ENCODE measurements at places on chromosomes 2 and 18. TPM values are rescaled to one million over a fixed set of nuclear protein-coding genes. Genes with fewer than 3 reads are reported as not detected.

The FMNL2 gene
- total RNA-seq = 12.2 TPM

- no peak for DNase-seq
Measured at GRCh38 chr2:158131919-158132566, 30.4 kb downstream of the UPP2 start.

- no peak for DNase-seq
Measured at GRCh38 chr18:74942319-74942910, 266.5 kb downstream of the PTGR3 start.

The MEP1B gene
- not detected for total RNA-seq

The REG3G gene
- not detected for total RNA-seq

The GALNT13 gene
- total RNA-seq = 0.75 TPM

DNA sequence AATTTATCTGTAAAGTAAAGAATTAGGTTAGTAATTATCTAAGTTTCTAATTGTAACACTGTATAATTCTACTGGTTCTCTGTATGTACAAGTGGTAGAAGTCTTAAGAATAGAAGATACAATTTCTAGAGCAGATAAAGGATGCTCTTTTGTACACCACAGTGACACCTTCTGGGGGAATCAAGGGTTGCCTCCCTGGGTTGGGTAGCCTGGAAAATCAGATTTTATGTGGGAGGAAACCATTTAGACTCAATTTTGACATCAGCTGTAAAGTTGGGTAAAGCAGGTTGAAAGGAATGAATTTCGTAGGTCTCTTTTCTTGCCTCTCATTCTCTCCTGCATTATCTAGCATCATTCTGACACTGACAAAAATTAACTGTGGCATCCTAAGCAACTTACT is 354.8 kb downstream of the DCC start:
- no peak for DNase-seq

The VIL1 gene
- total RNA-seq = not detected

The TLK1 gene
- 6.5 TPM for total RNA-seq

DNA sequence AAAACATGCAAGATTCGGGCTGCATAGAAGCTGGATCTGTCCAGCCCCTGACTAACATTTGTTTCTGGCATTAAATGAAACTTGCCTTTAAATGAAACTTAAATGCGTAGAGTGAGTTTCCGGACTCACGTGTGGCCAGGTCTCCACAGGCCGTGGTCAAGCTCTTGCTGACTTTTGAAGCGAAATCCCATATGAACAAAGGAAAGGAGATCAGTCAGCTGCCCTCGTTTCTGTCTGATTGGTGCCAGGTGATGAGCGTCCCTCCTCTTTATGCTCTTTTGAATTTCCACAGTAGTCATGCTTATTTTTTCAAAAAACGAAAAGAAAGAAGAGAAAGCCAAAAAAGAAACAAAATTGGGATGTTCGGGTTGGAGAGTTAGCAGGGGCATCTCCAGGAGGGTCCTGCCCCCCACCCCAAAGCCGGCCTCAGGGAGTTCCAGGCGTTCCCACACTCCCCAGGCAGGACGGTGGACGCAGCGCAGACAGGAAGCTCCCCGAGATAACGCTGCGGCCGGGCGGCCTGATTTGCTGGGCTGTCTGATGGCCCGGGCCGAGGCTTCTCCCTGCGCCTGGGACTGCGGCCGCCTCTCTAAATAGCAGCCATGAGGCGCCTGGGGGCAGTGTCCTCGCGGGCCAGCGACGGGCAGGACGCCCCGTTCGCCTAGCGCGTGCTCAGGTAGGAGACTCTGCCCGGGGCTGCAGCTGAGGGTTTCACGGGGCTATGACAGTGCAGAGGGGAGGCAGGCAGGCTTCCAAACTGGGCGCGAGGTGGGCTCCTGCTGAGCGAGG is at the start of gene COLEC11:
Gene COLEC11 (plus strand): TSS at position 620 of the 789 bp plus-strand sequence. CDS start 9,229 bp downstream, outside the sequence.
- no peak for DNase-seq

The GATA6 gene
- total RNA-seq = not detected

DNA sequence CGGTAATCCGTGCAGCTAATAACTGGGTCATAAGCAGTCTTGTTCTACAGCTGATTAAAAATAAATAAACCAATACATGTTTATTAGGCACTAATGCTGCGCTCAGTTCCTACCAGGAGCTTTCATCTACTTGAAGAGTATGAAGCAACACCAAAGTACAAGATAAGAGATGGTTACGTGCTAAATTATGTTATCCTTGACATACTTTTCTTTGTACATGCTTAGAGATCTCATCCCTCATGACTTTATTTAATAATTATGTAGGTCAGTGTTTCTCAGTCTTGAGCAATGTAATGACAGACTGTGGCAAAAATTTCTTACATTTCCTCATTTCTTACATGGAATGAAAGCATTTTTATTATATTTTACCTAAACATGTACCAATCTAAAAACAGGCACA is 54.6 kb upstream of the COBLL1 start:
- DNase-seq = no peak

DNA sequence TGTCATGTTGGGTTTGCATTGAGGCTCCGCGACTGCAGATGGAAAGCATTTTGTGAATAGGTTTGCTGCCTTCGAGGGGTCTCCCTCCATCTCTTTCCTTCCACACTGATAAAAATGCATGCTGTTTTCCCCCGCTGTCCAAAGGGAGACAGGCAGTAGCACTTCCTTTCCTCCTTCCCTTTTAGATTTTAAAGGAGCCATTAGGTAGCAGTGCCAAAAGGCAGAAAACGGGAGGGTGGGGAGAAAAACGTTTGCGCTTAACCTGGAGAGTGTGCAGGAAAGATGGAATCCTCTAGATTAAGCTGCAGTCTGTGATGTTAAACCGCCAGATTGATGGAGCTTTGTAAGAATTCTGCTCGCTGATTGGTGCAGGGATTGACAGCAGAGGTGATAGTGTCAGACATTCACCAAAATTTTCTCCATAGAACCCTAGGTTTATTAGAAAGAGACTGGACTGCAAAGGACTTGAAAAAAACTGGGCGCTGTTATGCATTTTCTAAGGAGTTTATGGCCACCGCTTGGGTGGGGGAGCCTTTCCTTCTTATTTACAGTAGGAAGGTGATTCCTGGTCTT is 688 bp downstream of the MAPRE2 start:
- DNase-seq = peak; percentile 31

- DNase-seq = peak; percentile 21
Measured at GRCh38 chr2:204177977-204178522, 241.5 kb downstream of the ICOS start.

GRCh38 chr18:75247611-75248421 is 37.2 kb downstream of the TSHZ1 start:
- DNase-seq = peak; percentile 64

DNA sequence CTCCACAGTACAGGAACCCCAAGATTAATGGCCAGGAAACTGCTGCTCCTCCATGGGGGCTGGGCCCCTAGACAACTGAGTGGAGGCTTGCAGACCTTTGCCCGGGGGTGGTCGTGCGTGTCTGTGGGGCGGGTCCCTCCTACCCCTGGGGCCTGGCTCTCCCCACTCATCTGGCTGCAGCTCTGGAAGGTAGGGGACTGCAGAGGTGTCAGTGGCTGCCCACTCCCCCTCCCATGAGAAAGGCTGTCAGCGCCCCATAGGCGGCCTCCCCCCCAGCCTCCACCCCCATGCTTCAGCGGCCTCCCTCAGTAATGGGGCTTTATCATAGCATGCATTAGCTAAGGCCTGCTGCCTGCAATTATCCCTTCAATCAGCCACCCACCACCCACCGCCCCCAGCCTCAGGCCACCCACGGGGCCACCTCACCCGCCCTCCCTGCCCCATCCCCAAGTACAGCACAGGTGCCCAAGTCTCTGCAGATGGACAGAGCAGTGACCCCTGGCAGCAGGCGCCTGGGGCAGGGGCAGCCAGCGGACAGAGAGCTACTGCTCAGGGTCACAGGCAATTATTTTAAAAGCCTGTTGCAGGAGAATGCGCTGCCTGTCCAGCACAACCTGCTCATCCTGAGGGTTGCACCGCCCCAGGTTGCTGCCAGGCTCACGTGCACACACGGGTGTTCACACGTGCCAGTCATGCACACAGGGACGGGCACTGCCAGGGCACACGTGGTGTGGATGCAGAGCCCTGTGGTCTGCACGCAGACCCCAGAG is 9.1 kb upstream of the ECEL1 start:
- no peak for DNase-seq

The CFLAR gene
- 47.7 TPM for total RNA-seq

DNA sequence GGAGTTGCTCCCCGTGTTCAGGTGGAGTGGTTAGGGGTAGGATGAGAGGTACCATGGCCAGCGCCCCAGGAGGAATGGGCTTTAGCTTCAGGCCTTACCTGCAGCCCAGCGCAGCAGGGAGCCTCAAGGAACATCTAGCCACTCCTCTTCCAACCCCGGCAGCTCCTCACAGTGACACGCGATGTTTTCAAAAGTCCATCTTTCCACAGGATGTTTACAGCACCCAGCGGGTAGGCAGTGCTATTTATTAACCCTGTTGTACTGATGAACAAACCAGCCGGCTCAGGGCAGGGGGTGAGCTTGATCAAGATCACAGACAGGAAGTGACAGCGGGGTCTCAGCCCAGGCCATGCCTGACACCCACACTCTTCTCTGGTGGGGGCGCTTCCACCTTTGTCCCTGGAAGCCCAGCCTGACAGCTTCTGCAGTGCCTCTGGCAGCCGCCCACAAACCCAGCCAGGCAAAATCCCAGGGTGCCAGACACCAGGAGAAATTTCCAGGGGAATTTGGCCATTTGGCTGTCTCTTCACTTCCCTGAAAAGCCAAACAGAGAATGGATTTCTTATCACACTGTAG is 18.4 kb upstream of the PRLH start:
- no peak for DNase-seq

- no peak for DNase-seq
Measured at GRCh38 chr2:151996243-151997003, 102.4 kb downstream of the CACNB4 start.

The RFX8 gene
- total RNA-seq = 27.8 TPM

GRCh38 chr2:126894082-126894481 is 4.6 kb upstream of the TEX51 start:
- DNase-seq = no peak

- no peak for DNase-seq
Measured at GRCh38 chr2:234267534-234267933, 217.0 kb downstream of the SPP2 start.

DNA sequence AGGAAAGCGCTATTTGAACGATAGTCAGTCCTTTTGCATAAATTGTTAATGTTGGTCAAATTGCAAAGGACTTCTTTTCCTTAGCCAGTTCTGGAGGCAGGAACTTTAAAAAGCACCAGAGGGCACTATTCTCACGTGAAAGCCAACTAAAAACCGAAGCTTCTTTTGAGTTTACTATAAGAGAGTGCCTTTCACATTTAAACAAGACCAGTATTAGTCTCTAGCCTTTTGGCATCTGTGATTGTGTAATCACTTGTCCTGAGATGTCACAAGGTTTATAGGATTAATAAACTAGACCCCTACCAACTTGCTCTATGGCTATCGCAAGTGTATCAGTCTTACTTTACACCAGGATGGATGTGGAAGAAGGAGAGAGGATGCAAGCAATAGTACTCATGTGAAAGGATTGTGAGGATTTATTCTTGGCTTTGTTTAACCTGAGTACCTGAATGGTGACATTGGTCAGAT is 14.4 kb upstream of the STAT4 start:
- DNase-seq = peak; percentile 65

- DNase-seq = peak; percentile 16
Measured at GRCh38 chr2:210399440-210400041, 77.0 kb downstream of the LANCL1 start.

GRCh38 chr18:34787931-34788532 is 77.9 kb downstream of the DTNA start:
- peak; percentile 62 for DNase-seq

DNA sequence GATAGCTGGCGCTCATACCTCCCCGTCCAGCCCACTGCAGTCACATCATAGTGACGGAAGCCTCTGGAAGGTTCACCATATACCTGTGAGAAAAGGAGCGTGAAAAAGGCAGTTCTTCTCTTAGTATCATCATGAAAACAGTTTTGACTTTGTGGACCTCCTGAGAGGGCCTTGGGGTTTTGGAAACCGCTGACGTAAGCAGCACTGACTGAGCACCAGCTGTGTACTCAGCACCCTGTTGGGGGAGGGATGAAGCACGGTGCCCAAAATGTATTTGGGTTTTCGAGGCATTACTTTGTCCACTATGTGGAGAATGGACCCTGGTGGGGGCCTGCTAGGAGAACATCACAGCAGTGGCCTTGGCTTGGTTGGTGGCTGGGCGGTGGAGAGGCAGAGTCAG is 5.4 kb downstream of the SCLY start:
- no peak for DNase-seq

DNA sequence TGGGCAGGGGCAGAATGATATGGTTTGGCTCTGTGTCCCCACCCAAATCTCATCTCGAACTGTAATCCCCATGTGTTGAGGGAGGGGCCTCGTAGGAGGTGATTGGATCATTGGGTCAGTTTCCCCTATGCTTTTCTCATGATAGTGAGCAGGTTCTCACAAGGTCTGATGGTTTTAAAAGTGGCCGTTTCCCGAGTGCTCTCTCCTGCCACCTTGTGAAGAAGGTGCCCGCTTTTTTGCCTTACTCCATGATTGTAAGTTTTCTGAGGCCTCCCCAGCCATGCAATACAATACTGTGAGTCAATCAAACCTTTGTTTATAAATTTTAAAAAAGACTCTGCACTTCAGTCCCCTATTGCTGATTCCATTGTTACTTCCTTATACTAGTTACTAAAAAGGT is 82.9 kb upstream of the CDKL4 start:
- no peak for DNase-seq

The SNED1 gene
- total RNA-seq = 53.1 TPM

GRCh38 chr2:238240757-238241711 is 1.2 kb upstream of the HES6 start:
- peak; percentile 79 for DNase-seq

The ZNF24 gene
- 28.0 TPM for total RNA-seq

DNA sequence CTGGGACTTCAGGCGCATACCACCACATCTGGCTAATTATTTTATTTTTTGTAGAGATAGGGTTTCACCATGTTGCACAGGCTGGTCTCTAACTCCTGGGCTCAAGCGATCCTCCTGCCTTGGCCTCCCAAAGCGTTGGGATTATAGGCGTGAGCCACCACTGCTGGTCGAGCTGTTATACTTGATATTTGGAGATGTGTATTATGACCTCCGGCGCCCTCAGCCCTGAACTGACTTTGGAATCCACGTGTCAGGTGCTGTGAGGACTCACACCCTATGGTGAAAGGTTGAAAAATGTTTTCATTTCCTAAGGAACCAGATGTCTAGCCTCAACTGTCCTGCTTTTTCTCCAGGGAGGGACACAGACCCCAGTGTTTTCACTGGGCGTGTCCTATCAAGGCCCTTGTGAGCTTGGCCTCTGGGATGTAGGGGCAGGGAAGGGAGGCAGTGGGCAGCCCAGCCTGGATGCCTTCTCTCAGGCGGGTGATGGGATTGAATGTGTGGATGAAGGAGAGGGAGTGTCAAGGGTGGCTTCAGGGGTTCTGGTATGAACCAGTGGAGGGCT is 56.4 kb upstream of the HAAO start:
- no peak for DNase-seq

- no peak for DNase-seq
Measured at GRCh38 chr2:160169988-160170387, 30.1 kb downstream of the ITGB6 start.

Measured in LHCN-M2 (cell line).